Left ventricle myocardium inferior (tissue), 1 donor: ENCODE measurements at places on chromosomes 1 and 21. TPM values are rescaled to one million over a fixed set of nuclear protein-coding genes. Genes with fewer than 3 reads are reported as not detected.

- H3K4me1 ChIP-seq, result no peaks in the 10 kb centered on the region
- peaks cover 12% of the 10 kb centered on the region for H3K27me3 ChIP-seq
- no peak for DNase-seq
- H3K27ac ChIP-seq, result no peak overlapping the region
Measured at GRCh38 chr1:156379420-156380165, 10.6 kb downstream of the RHBG start.

DNA sequence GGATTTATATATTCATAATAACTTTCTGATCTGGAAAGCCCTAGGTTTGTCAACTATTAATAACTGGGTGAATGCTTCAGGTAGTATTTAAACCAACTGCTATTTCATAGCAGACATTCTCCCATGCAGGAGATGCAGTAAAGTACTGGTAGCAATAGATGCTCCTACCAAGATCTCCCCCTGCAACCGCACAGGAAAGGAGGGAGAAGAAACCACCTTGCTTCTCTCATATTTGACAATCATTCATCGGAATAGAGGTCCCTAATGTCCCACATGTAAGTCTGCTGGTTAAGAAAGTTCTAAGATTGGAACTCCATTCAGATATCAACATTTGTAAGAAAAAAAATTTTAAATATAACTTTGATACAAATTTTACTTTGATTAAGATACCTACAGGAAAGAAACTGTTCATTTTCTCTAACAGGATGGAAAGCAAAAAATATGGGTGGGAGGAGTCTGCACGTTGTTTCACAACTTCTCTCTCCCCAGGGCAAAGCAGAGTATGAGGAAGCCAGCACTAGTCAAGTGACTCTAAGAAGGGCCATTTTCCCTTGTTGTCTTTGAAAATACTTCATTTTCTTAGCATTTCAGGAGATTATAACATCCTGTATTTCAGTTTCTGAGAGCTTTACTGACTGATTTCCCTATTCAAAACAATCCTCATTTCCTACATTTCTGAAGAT lies at the start of gene PYHIN1:
Gene PYHIN1 (plus strand): TSS at position 498 of the 683 bp plus-strand sequence. CDS start 5,359 bp downstream, outside the sequence.
- H3K36me3 ChIP-seq, result no peaks in the 10 kb centered on the region
- no peak within 1 kb of the TSS for H3K27ac ChIP-seq
- no peaks in the 10 kb centered on the region for H3K4me1 ChIP-seq
- no peak for DNase-seq
- H3K4me3 ChIP-seq, result no peak within 1 kb of the TSS

- H3K27me3 ChIP-seq, result no peaks in the 10 kb centered on the region
- H3K4me1 ChIP-seq, result peaks cover 98% of the 10 kb centered on the region
- peak overlapping the region; percentile 44 for H3K27ac ChIP-seq
- no peak overlapping the region for H3K4me3 ChIP-seq
- H3K36me3 ChIP-seq, result no peaks in the 10 kb centered on the region
Measured at GRCh38 chr1:64892576-64893573, 73.5 kb downstream of the JAK1 start.

GRCh38 chr1:226453015-226453704 lies 45.3 kb upstream of the PARP1 start:
- no peak overlapping the region for H3K4me3 ChIP-seq
- no peak for DNase-seq
- no peaks in the 10 kb centered on the region for H3K4me1 ChIP-seq
- no peak overlapping the region for H3K27ac ChIP-seq
- peaks cover 20% of the 10 kb centered on the region for H3K27me3 ChIP-seq
- no peaks in the 10 kb centered on the region for H3K36me3 ChIP-seq

DNA sequence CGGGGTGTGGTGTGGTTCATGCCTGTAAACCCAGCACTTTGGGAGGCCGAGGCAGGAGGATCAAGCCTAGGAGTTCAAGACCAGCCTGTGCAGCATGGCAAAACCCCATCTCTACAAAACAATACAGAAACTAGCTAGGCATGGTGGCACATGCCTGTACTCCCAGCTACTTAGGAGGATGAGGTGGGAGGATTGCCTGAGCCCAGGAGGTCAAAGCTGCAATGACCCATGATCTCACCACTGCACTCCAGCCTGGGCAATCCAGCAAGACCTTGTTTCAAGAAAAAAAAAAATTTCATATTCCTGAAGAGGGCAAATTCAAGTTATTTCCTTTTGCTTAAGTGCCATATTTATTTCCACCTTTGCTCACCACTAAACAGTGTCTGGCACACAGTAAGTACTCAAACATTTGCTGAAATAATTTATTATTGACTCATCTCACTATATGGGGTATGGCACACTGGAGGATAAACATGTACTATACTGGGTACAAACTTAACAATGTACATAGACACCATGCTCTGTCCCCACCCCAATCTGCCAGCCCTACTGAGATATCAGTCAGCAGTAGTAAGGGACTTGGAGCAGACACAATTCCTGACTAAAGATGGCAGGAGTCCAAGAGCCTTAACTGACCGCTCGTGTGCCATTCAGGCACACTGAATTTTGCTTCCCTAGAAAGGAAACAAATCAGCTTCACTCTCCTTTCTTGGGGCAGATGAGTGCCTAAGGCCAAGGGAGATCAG lies 15.5 kb downstream of the MEAF6 start:
- peaks cover 26% of the 10 kb centered on the region for H3K4me1 ChIP-seq
- H3K4me3 ChIP-seq, result no peak overlapping the region
- peaks cover 46% of the 10 kb centered on the region for H3K36me3 ChIP-seq
- H3K27ac ChIP-seq, result peak overlapping the region; percentile 54

- DNase-seq, result peak; percentile 6
- H3K4me1 ChIP-seq, result peaks cover 21% of the 10 kb centered on the region
- no peaks in the 10 kb centered on the region for H3K36me3 ChIP-seq
- H3K27ac ChIP-seq, result no peak overlapping the region
Measured at GRCh38 chr21:45385549-45386050, 19.4 kb upstream of the COL18A1 start.

DNA sequence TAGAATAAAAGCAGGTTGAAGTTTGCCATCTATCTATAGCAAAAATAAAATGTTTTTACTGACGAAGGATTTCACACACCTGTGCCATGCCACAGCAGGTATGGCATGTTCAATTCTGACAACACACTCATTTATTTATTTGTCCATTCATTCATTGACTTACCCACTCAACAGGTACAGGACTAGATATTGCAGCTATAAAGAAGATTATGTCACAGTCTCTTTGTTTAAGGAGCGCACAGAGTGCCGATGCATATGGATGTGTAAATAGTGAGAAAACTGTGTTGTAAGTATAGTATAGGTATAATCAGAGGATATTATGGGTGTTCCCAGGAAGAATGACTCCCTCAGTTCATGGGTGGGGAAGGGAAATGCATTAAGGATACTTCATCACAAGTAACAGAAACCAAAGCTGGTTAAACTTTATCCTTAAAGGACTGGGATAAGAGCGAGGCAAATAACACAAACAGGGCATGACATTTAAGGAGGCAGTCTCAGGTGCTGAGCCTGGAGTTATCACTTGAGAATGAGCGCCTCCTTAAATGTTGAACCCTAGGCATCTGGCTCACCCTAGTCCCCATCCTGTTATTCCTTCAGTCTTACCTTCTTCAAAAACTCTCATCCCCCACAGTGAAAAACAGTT lies 7.9 kb upstream of the ZRANB2 start:
- no peak overlapping the region for H3K4me3 ChIP-seq
- H3K36me3 ChIP-seq, result no peaks in the 10 kb centered on the region
- no peak for DNase-seq

DNA sequence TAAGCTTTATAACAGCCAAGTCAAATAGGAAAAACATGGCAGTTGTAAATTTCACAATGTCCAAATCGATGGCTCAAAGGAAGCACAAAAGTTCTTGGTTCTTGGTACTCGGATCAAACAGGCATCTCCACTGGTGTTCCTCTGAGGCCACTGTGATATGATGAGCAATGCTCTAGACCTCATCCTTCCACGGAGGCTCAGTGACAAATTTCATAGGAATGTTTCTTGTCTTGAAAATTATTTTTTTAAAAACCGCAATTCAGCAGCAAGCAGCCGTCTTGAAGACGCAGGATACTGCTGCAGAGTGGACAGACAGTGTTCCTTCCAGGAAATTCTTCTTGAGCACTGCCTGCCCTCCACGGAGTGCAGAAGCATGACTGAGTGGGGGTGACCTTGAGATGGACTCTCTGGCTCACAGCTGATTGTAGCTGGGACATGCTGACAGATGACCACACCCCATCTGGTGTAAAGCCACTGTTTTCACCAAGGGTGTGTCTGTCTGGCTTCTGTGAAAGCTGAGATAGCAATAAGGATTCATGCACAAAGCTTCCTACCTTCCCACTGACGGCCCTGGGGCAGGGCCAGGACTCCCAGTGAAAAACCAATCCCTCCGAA lies 61.9 kb downstream of the TIAM1 start:
- peak overlapping the region; percentile 22 for H3K27ac ChIP-seq
- peaks cover 13% of the 10 kb centered on the region for H3K4me1 ChIP-seq
- H3K27me3 ChIP-seq, result no peaks in the 10 kb centered on the region
- no peak overlapping the region for H3K4me3 ChIP-seq
- no peaks in the 10 kb centered on the region for H3K36me3 ChIP-seq
- DNase-seq, result peak; percentile 17

- no peak overlapping the region for H3K4me3 ChIP-seq
- no peak overlapping the region for H3K27ac ChIP-seq
- peaks cover 7% of the 10 kb centered on the region for H3K4me1 ChIP-seq
Measured at GRCh38 chr1:9262096-9262986, 27.8 kb downstream of the H6PD start.

DNA sequence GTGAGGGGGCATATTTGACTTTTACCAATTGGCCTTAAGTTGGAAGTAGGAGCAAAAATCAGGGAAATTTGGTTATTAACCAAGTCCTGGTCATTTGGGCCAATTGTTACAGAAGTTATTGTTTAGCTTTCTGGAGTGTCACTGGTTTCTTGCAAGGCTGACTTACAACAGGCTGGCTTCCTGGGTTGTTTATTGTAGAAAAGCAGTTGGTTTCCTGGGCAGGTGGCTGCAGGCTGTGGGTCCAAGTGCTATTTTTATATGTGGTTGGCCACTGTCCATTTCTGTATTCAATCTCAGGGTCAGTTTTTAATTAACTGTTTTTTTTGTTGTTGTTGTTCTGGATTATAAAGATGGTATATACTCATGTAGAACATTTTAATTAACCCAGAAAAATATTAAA lies 174.1 kb downstream of the KCNJ6 start:
- DNase-seq, result no peak
- H3K4me1 ChIP-seq, result peaks cover 35% of the 10 kb centered on the region
- no peaks in the 10 kb centered on the region for H3K27me3 ChIP-seq

GRCh38 chr1:214264196-214264595 lies 16.8 kb upstream of the SMYD2 start:
- H3K27ac ChIP-seq, result no peak overlapping the region
- peaks cover 57% of the 10 kb centered on the region for H3K27me3 ChIP-seq

DNA sequence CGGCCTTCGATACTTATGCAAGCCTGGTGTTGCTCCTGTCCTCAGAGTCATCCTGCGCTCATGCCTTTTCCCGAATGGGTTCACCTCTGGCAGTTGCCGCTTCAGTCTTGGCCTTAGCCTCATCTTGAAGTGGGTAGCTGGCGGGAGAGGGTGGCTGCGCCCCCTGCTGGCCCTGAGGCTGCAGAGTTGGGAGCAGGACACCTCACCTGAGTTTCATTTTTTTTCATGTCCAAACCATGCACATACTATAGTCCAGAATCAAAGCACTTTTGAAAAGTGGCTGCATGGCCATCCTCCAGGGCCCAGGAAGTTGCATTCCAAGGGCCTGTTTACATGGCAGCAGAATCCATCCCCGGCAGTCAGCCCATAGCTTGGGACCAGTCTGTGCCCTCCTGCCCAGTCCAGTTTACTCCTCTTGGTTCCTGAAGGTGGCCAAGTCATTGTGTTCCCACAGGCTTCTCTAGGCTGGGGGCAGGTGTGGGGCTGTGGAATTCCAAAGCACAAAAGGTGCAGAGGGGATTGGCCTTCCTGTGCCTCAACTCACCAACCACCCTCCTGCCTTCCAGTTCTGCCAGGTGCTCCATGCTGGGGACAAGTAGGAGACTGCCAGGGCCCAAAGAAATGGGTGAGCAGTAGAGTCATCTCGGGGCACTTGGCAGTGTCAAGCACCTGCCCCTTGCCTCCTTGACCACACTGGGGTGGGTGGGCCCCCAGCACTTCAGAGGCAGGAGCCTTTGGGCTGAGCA lies 44.0 kb downstream of the YARS1 start:
- H3K36me3 ChIP-seq, result peaks cover 56% of the 10 kb centered on the region
- H3K27ac ChIP-seq, result peak overlapping the region; percentile 19
- DNase-seq, result peak; percentile 81
- no peaks in the 10 kb centered on the region for H3K27me3 ChIP-seq

GRCh38 chr1:11780380-11781147 lies 18.6 kb downstream of the C1orf167 start:
- DNase-seq, result no peak
- H3K27ac ChIP-seq, result no peak overlapping the region
- H3K4me1 ChIP-seq, result peaks cover 14% of the 10 kb centered on the region
- no peaks in the 10 kb centered on the region for H3K27me3 ChIP-seq
- no peak overlapping the region for H3K4me3 ChIP-seq

DNA sequence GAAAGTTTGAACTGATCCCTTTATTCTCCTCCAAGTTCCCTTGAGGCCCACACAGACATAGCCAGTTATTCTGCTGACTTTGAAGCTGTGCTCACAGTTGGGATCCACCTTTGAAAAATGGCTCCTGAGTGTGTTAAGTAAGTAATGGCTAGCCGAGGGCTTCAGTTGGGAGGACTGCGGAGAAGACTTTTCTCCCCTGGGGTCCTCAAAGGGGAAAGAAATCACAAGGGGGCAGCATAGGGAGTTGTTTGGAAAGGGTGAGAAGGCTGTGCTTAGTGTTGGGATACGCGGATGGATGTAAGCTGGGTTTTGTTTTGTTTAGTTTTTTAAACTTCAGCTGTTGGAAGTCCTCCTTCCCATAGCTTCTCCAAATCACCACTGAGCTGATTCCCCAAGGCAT lies 8.3 kb downstream of the PGM1 start:
- H3K4me1 ChIP-seq, result peaks cover 63% of the 10 kb centered on the region
- H3K36me3 ChIP-seq, result no peaks in the 10 kb centered on the region
- DNase-seq, result no peak
- no peaks in the 10 kb centered on the region for H3K27me3 ChIP-seq
- H3K4me3 ChIP-seq, result no peak overlapping the region

DNA sequence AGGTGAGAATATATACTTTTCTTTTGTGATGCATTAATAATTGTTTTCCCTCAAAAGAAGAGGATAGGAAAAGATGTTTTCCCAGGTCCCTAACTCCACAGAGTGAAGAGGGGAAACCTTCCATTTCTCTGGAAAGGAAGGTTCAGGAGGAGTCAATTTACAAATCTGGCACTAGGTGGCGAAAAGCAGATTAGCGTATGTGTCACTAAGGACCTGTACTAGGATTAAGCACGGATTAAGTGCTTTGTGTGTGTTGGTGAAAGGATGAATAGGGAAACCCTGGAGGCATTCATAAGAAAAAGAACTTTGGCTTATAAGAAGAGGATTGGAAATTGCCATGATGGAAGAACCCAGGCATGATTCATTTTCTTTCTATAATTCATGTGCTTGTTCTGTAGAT lies 410.1 kb upstream of the PLXNA2 start:
- no peaks in the 10 kb centered on the region for H3K36me3 ChIP-seq
- peaks cover 25% of the 10 kb centered on the region for H3K27me3 ChIP-seq
- no peak for DNase-seq

GRCh38 chr1:214976665-214977064 lies 105.9 kb upstream of the KCNK2 start:
- no peak overlapping the region for H3K27ac ChIP-seq
- H3K4me1 ChIP-seq, result no peaks in the 10 kb centered on the region
- no peaks in the 10 kb centered on the region for H3K27me3 ChIP-seq
- H3K36me3 ChIP-seq, result no peaks in the 10 kb centered on the region

GRCh38 chr1:165075725-165076370 lies 280.7 kb downstream of the LMX1A start:
- no peak overlapping the region for H3K27ac ChIP-seq
- H3K4me3 ChIP-seq, result no peak overlapping the region
- no peaks in the 10 kb centered on the region for H3K4me1 ChIP-seq

The LRRC38 gene
- total RNA-seq, result 0.30 TPM

The SPRR2B gene
- total RNA-seq, result not detected

The CLCA1 gene
- 0.05 TPM for total RNA-seq

The CAMK2N1 gene
- total RNA-seq, result 7.9 TPM

The COL9A2 gene
- total RNA-seq, result 0.27 TPM

The L1TD1 gene
- 0.08 TPM for total RNA-seq

The SYT6 gene
- total RNA-seq, result not detected

The OR10J1 gene
- not detected for total RNA-seq
